ENCODE measurements at places on chromosomes 2 and 18.

GRCh38 chr2:74512744-74513604 lies 1.3 kb upstream of the TLX2 start:
- DNase-seq, result no peak

GRCh38 chr2:234730066-234730640 lies 221.7 kb upstream of the SH3BP4 start:
- DNase-seq, result no peak

GRCh38 chr18:22872900-22873537 lies 60.1 kb upstream of the RBBP8 start:
- no peak for DNase-seq

- DNase-seq, result peak; percentile 83
These were observed 101.0 kb upstream of the ZNF236 start for GRCh38 chr18:76721207-76721996.

GRCh38 chr2:31032475-31032874 lies 105.8 kb downstream of the GALNT14 start:
- DNase-seq, result no peak

DNA sequence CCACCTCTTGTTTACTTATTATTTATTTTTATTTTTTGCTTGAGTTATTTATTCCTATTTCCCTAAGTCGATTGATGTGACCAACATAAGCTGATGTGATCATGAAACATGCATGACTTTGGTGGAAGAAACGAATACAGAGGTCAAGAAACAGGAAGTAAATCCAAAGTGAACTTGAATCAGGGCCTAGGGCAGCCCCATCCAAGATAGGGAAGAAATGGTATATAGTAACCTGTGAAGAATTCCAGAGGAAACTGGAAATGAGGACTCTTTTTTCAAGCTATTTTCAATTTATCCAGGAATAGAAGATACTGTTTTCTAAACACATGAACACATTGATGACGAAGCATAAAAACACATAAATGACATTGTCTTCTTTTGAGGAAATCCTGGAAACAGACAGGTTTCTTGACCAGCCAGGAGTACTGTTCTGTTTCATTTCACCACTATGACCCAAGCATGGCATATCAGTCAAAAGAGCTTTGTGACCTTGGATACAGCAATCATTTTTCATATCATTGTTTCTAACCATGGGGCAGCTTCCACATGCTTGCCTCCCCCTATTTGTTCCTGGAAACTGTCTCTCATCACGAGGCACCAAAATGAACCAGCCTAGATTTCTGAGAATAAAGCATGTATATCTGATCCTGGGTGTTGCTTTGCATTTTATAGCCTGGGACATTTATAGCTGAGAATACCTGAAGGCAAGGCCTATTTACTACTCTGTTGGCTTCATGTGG lies 9.1 kb upstream of the LCLAT1 start:
- no peak for DNase-seq

GRCh38 chr18:70280007-70280925 lies 8.6 kb upstream of the SOCS6 start:
- no peak for DNase-seq

- no peak for DNase-seq
These were observed 491.1 kb upstream of the MYT1L start for GRCh38 chr2:2822143-2822542.

- DNase-seq, result no peak
These were observed 4.2 kb downstream of the CLK1 start for GRCh38 chr2:200860092-200860795.

DNA sequence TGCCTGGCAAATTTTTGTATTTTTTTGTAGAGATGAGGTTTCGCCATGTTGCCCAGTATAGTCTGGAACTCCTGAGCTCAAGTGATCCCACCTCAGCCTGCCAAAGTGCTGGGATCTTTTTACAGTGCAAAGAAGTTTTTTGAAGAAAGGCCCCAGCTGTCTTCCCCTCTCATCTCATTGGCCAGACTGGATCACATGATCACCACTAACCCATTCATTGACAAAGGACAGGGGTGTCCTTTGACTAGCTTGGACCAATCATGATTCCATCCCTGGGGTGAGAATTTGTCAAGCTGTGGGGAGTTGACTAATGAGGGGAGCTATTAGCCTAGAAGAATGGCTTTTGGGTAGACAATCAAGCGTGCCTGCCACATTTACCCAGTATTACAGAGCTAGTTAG lies 232.9 kb upstream of the TANK start:
- no peak for DNase-seq

GRCh38 chr2:192499476-192499875 lies 304.7 kb upstream of the TMEFF2 start:
- no peak for DNase-seq

DNA sequence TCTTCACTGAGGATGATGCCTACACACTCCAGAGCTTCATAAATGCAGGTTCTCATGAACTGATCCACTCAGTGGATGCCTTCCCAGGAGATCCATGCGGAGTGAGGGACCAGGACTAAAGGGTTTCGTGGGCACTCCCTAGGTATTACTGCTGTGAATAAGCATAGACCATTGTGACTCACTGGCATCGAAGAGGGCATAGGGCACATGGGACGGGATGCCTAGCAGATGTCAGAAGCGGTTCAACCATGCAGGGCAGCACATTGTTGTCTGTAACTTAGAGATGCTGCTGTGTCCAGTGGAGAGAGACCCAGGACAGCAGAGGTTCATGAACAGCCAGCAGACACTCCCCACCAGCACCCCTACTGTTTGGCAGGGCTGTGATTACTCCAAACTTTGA lies 17.2 kb downstream of the GKN2 start:
- no peak for DNase-seq

DNA sequence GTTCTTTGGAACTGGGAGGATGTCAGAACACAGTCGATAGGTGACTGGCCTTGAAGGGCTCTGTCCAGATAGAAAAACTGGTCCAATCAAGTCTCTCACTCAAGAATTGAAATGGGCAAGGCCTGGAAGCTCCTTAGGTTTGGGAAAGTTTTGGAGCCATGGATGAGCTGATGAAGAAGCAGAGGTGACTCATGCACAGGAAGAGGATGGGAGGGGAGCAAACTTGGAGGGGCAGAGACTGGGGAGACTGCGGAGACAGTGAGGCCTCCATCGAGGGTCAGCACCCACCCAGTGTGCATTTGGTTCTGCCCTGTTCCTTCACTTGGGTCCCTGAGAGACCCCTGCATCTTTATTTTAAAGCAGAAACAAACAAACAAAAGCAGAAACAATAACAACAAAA lies 41.1 kb downstream of the SOWAHC start:
- no peak for DNase-seq

Data from CD4-positive, alpha-beta memory T cell (primary cell).